Pulmonary artery endothelial cell (primary cell): ENCODE measurements at places on chromosomes 11 and 22. TPM values are rescaled to one million over a fixed set of nuclear protein-coding genes. Genes with fewer than 3 reads are reported as not detected.

- DNase-seq: no peak
Observed at GRCh38 chr11:96543177-96543576, 153.4 kb downstream of the JRKL start.

GRCh38 chr11:112511271-112511670 is 250.6 kb upstream of the PLET1 start:
- DNase-seq: no peak

ARHGEF12 gene
- total RNA-seq: 95.5 and 135 TPM in 2 replicates

ZNRF3 gene
- 3.3 and 3.8 TPM in 2 replicates for total RNA-seq

DNA sequence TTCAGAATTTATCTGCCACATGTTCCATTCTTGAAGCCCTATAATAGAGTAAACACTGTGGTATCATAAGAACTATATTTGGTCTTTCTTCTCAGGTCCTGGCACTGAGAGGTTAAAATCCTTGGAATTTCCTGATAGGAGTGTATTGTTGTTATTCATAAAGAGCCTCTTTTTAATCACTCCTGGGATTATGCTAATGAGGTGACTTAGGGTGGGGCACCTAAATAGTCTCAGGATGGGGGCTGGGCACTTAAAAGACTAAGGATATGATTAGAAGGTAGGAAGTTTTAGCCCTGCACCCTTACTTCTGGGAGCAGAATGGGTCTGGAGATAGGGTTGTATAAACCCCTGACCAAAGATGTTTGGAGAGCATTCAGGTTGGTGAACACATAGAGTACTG is 755.2 kb upstream of the TENM4 start:
- no peak for DNase-seq

GRCh38 chr11:9231848-9232177 is 33.3 kb downstream of the DENND5A start:
- DNase-seq: peak; percentile 15

GRCh38 chr11:119222308-119222707 is 16.2 kb downstream of the CBL start:
- peak; percentile 27 for DNase-seq

DNA sequence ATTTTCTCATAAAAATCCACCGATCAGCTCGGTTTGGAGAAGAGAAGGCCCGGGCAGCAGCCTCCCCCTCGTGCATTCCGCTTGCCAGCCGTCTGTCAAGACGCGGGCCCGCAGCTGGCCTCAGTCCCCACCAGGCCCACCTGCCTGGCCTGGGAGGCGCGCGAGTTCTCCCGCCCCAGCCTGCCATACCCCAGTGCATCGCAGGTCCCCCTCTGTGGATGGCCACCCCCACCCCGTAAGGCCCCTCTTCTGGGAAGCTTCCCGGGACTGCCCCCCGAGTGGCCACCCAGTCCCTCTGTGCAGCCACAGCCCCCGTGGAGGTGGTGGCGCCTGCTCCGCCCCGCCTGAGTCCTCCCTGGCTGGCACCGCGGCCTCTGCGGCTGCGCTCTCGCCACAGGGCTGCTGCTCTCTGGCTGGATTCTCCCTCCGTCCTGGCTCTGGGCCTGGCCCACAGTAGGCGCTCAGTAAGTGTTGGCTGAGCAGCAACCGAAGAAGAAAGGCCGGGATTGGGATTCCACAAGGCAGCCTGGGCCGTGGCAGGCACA is 74.0 kb upstream of the TCF20 start:
- DNase-seq: no peak

KCNE3 gene
- total RNA-seq: 0.40 and 1.7 TPM in 2 replicates

DNA sequence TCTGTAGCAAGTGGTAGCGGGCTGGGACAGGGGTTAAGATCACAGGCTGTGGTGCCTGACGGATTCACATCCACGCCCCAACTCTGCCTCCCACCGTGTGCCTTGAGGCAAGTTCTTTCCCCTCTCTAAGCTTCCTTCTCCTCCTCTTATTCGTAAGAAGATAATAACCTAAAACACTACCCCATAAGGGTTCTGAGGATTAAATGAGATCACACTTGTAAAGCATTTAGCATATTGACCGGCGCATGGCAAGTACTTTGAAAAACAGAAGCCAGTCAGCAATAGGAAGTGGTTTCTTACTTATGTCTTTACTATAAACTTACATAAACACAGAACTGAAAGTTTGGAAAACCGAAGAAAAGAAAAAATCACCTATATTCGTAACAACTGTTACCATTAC is 15.5 kb upstream of the LMO2 start:
- DNase-seq: no peak

PATE2 gene
- total RNA-seq: 0.07 and 0.28 TPM in 2 replicates

GRCh38 chr22:44057401-44057987 is 33.4 kb downstream of the PARVB start:
- DNase-seq: no peak

GRCh38 chr11:32290783-32291182 is 144.6 kb downstream of the WT1 start:
- no peak for DNase-seq

FOLR1 gene
- total RNA-seq: not detected in 2 replicates

TSSK2 gene
- total RNA-seq: not detected in 2 replicates

DNA sequence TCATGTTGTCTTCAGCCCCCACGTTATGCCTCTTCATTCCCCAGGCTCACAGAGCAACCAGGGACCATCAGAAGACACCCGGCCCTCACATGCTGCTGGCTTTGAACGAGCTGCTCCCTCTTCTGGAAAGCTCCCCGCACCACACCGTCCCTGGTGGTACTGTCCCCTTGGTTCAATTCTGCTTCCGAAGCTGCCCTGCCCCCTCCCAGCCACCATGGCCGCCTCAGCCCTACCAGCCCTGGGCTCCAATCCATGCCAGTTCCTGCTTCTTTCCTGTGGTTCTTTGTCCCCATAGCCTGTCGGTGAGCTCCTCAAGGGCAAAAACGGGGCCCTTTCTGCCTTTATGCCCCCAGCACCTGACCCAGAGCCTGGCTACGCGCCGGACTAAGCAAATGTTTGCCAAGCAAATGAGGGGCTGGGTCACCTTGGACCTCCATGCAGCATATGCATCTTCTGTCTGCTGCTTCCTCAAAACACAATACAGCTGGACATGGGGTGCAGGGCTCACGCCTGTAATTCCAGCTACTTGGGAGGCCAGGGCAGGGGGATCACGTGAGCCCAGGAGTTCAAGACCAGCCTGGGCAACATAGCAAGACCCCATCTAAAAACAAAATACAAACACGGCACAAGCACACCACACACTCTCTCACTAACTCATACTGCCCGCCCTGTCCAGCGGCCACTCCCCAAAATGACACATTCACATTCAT is 21.3 kb downstream of the TNKS1BP1 start:
- no peak for DNase-seq

TUB gene
- total RNA-seq: 1.3 and 1.8 TPM in 2 replicates

DNA sequence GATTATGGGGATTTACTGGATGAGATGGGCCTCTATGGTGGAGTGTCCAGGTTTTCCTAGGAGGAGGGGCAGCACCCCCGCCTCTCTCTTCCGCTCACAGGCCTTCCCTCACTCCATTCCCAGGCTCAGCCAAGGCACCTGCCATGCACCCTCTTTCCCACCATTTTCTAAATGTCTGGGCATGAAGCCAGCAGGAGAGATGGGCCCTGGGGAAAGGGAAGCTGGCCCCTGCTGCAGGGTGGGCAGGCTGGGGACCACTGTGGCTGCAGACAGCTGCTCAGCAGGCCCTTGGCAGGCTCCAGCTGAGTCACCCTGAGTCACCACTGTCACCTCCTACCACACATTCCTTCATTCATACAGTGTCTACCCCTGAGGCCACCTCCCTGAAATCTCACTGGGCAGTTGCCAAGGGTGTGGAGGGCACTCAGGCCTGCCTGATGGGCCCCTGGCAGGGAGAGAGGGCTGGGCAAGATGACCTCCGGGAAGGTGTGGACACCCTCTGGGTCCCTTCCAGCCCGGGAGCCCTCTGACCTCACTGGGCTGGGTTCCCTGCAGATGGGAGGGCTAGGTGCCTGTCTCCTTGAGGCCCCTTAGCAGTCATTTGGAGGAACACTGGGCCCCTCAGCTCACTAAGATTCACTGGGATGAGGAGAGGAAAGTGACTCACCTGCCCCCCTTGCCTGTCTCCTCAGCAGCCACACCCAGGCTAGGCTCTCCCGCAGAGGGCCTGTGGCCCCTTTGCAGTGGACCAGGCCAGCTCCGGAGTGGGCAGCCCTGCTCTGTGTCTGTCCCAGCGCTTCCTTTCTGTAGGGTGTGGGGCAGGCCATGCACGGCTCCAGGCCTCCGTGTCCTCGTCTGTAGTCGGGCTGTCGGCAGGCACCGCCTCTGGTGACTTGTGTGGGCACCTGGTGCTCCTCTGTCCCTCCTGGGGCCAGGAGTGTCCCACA is 7.8 kb downstream of the MYEOV start:
- no peak for DNase-seq

HPX gene
- total RNA-seq: 0.13 and 0.32 TPM in 2 replicates

- DNase-seq: no peak
Observed at GRCh38 chr11:16669799-16670415, 68.5 kb upstream of the C11orf58 start.

GRCh38 chr11:70493891-70494290 is 95.6 kb downstream of the CTTN start:
- no peak for DNase-seq

SCGB1D2 gene
- total RNA-seq: not detected in 2 replicates

DNA sequence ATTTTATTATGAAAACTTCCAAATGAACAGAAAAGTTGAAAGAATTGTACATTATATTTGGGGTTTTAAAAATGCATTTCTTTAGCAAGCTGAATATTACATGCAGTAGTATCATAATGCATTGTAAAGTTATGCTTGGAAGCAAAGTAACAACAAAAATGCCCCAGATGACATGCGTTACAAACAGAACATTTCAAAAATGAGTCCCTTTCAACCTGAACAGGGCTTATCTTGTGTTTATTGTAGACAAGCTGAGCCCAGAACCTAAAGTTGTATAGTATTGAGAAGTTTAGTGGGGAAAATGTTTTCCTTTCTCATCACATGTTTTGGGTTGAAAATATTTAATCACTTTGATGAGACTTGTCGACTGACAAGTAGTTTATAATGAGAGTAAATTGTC is 68.8 kb downstream of the CECR2 start:
- no peak for DNase-seq

DNA sequence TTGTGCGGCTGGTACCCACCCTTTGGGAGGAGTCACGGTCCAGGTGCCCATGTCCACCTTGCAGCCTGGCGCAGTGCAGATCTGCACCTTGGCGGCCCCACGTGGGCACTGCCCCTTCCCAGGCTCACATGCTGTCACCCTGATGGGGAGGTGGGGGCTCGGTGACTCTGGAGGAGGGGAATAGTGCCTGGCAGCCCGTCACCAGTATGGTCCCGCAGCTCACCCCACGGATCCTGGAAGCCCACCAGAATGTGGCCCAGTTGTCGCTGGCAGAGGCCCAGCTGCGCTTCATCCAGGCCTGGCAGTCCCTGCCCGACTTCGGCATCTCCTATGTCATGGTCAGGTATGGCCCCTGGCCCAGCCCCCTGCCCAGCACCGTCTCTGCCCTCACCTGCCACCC is 5.2 kb downstream of the TRPT1 start:
- DNase-seq: no peak

MOGAT2 gene
- total RNA-seq: not detected in 2 replicates

GRCh38 chr11:76707293-76707825 is 36.8 kb upstream of the LRRC32 start:
- DNase-seq: no peak

GRCh38 chr11:120197251-120197891 is 13.5 kb upstream of the OAF start:
- DNase-seq: no peak

F2 gene
- total RNA-seq: 0.14 TPM in 1 of 2 replicates, not detected in the other

PYGM gene
- total RNA-seq: 0.13 and 0.35 TPM in 2 replicates

- no peak for DNase-seq
Observed at GRCh38 chr11:117969160-117969991, 16.8 kb upstream of the IL10RA start.

LGALS12 gene
- not detected in 2 replicates for total RNA-seq

GRCh38 chr11:93844568-93844967 is 5.8 kb downstream of the VSTM5 start:
- no peak for DNase-seq

TRIM49 gene
- total RNA-seq: not detected in 2 replicates

GRCh38 chr11:45590743-45591142 is 74.7 kb downstream of the CHST1 start:
- DNase-seq: no peak

DNA sequence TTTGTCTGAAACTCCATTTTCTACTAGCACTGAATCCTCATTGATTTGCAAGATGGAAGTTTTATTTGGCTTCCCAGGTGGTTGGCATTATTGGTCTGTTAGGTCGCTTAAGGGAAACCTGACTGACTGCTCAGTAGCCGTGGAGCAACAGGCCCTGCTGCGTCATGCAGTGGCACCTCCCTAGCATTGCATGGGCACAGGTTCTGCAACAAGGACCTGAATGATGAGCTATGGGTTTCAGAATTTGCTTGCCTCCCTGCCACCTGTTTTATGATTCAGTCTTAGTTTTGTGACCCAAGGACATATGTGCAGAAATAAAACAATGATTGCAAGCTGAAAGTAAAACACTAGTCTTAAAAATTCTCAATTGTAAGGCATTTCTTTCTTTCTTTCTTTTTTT is 128.5 kb downstream of the SLC1A2 start:
- DNase-seq: no peak

GRCh38 chr11:71185411-71185810 is 67.0 kb downstream of the SHANK2 start:
- no peak for DNase-seq

TOLLIP gene
- 26.0 and 30.1 TPM in 2 replicates for total RNA-seq

GVQW3 gene
- 0.79 and 0.85 TPM in 2 replicates for total RNA-seq

- no peak for DNase-seq
Observed at GRCh38 chr22:38781033-38781432, 12.9 kb downstream of the DNAL4 start.

NFAM1 gene
- total RNA-seq: not detected in 2 replicates

- DNase-seq: no peak
Observed at GRCh38 chr22:20524004-20524481, 16.6 kb downstream of the MED15 start.

DNA sequence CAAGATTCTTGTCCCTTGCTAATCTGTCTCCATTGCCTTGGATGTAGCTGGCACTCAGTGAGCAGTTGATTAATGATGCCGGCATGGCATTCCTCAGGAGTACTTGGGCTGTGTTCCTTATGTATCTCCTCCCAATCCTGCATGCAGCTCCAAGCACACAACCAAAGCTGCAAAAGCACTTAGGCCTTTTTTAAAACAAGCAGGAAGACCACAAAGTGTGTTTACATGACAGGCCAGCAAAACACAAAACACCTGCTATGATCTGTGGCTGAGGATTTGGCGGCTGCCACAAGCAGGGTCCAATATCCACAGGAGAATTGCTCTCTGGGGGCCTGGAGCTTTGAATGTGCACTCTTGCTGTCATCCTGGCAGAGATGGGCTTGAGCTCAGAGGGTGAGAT is 8.9 kb downstream of the ABTB2 start:
- no peak for DNase-seq

GRCh38 chr11:82864268-82864667 is 36.0 kb downstream of the PRCP start:
- no peak for DNase-seq

MYO7A gene
- 0.13 and 0.18 TPM in 2 replicates for total RNA-seq

- no peak for DNase-seq
Observed at GRCh38 chr11:3002351-3002861, 10.3 kb upstream of the NAP1L4 start.
